Stimulated activated CD8-positive, alpha-beta memory T cell treated with anti-CD3 and anti-CD28 coated beads, Interleukin-7, amount 100 ng/mL, for 24 hours (primary cell): ENCODE measurements at places on chromosomes 16 and 17.

DNA sequence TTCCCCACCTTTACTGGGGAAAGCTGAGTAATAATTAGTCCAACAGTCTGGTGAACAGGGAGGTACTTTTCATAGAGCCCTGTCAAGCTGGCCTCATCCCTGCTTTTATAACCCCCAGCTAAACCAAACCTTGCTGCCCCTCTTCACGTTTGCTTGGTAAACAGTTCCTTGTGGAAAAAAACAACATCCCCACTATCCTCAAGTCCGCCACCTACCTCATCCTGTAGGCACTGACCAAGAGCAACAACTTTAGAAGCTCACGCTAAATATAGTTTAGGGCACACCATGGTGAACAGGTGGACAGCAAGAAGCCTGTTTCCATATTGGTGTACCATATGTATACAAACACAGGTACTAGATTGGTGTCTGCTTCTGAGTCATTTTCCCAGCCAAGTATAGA, 16.5 kb downstream of the NFE2L1 start:
- DNase-seq, result no peak

GRCh38 chr17:78781104-78781892, 775 bp downstream of the CYTH1 start:
- DNase-seq, result no peak

DNA sequence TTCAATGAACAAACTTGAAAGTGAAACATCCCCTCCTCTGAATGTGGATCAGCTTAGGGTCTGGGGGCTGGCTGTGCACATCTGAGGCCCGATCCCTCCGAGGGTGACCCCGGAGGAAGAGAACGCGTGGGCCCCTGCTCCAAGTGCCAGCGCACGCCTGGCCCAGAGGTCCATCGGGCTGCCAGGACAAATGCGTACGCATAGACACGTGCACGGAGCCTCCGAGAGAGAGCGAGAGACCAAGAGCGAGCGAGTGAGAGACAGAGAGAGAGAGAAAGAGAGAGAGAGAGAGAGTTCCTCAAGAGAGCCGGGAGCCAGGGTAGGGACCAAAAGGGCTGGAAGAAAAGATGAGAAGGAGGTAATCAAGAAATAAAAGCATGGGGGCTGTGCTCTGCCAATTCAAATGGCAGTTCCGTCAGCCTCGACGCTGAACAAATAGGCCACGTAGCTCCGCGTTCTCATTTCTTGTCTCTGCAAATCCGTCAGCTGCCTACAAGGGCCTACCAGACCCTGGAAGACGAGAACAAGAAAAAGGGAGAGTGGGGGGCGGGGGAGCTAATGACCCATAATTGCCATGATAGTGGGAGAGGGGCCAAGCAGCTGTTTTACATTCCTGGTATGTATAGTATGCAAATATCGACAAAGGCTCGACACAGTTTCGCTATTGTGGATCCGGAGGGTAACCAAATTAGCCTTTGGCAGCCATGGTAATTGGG, 435.3 kb upstream of the ZFHX3 start:
- no peak for DNase-seq

GRCh38 chr17:28610376-28610775, 3.6 kb downstream of the RSKR start:
- no peak for DNase-seq

GRCh38 chr17:73584987-73585386, 59.3 kb downstream of the SDK2 start:
- no peak for DNase-seq

DNA sequence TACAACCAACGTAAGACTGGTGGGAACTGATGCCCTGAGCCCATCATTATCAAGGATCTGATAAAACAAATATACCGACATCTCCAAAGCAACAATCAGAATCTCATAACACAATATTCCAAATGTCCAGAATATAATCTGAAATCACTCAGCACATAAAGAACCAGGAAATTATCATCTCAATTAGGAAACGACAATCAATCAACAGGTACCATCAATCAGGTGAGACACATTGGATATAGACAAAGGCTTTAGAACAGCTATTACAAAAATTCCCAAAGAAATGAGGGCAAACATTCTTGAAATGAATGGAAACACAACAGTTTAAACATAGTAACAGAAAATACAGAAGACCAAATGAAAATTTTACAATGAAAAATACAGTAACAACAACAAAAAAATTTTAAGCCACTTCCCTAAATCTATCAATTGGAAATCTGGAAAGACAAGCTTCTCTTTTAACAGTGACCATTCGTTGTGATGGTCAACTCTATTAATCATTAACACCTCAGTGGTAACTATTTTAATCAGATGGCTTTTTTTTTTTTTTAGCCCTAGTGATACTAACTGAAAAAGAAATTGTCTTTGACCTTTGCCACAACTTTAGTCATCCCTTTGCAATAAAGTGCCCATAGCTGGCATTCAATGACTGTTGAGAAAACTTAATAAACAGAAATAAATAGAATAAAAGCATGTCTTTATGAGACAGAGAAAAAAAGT, 70.4 kb downstream of the USP32 start:
- DNase-seq, result no peak

DNA sequence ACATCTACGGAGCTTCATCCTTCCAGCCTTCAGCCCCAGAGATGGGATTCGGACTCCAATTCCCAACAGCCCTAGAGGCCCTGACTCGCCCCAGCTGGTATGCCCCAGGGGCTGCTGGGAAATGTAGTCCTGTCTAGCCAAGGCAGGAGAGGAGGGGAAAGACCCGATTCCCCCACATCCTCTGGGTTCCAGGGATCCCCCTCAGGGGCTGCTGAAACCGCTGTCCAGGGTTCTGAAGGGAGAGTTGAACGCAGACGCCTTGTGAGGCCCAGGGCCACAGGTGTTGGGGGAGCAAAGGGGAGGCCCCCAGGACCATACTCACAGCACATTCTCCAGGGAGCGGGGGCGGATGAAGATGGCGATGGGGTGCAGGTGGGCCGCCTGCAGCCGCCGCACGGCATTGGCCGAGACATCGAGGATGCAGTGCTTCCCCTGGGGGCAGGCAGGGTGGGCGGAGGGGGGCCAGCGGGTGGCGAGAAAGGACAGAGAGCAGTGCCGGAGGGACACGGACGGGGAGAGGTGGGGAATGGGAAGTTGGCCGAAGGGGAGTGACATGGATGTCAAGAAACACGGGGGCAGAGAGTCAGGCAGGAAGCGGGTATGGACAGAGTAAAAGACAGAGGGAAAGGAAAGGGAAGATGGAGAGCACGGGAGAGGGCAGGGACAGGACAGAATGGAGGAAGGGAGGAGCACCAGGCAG, 12.6 kb upstream of the ASGR1 start:
- DNase-seq, result no peak

DNA sequence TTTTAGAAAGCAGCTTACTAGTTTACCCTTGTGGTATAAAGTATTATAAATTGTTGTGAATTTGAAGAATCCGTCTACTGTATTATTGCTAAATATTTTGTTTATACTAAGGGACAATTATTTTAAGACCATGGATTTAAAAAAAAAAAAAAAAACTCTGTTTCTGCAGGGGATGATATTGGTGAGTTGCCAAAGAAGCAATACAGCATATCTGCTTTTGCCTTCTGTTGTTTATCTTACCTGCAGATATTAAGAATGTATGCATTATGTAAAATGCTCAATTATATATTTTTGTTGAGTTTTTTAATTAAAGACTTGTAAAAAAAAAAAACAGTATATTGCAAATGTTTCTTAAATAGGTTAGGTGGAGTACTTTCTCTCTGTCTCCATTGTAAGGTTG, 19.4 kb downstream of the WSB1 start:
- no peak for DNase-seq

- no peak for DNase-seq
These were observed 47.8 kb downstream of the OMG start for GRCh38 chr17:31248986-31249834.

- no peak for DNase-seq
These were observed 26.0 kb downstream of the TK2 start for GRCh38 chr16:66523861-66524354.

GRCh38 chr17:76983075-76983775, 115.0 kb downstream of the MGAT5B start:
- no peak for DNase-seq

GRCh38 chr17:44374306-44375195, 10.9 kb upstream of the FAM171A2 start:
- no peak for DNase-seq

GRCh38 chr16:57502048-57502775, 15.9 kb upstream of the DOK4 start:
- no peak for DNase-seq

DNA sequence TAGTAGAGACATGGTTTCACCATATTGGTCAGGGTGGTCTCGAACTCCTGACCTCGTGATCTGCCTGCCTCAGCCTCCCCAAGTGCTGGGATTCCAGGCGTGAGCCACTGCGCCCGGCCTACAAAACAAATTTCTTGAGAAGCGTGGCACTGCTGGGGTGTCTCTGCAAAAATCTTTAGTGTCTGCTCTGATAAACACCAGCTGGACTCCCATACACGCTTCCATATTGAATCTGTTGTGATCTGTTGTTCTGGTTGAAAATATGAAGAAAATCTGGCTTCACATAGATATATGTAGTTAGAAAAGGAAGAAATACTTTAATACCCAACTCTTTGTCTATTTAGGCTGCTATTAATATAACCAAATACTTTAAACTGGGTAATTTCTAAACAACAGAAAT, 33.3 kb downstream of the VPS53 start:
- no peak for DNase-seq

DNA sequence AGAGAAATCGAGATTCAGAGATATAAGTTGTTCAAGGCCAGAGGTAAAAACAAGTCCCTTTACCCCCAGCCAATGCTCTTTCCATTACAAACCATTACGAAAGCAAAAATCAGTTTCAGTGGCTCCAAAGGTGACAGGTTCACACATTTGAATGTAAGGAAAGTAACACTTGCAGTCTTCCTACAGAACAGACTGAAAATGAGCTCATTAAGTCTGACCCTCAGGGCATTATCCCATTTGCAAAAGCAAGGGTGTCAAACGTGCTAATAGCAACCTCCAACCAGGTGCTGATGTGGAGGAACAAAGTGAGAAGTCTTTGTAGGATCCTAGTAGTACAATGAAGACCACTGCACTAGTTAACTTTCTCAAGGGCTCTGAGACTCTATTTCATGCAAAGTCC, 65.2 kb downstream of the XPO6 start:
- DNase-seq, result no peak

DNA sequence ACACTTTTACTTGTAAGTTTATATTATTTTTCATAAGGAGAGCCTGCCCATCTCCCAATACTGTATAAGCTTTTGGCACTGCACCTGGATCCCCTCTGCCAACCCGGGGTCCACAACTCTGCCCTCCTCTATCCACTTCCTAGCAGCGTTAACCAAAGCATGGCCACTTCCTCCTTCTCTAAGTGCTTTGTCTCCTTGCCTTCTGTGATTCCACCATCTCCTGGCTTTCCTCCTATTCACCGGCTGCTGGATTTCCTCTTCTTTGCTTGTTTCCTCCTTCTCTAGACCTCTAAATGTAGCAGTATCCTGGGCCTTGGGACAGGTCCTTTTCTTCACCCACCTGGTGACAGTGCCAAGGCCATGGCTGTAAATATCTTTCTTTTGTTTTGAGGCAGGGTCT, 20.0 kb upstream of the WFIKKN2 start:
- DNase-seq, result no peak

- DNase-seq, result peak; percentile 52
These were observed 847 bp upstream of the PSMC3IP start for GRCh38 chr17:42578282-42578869.

DNA sequence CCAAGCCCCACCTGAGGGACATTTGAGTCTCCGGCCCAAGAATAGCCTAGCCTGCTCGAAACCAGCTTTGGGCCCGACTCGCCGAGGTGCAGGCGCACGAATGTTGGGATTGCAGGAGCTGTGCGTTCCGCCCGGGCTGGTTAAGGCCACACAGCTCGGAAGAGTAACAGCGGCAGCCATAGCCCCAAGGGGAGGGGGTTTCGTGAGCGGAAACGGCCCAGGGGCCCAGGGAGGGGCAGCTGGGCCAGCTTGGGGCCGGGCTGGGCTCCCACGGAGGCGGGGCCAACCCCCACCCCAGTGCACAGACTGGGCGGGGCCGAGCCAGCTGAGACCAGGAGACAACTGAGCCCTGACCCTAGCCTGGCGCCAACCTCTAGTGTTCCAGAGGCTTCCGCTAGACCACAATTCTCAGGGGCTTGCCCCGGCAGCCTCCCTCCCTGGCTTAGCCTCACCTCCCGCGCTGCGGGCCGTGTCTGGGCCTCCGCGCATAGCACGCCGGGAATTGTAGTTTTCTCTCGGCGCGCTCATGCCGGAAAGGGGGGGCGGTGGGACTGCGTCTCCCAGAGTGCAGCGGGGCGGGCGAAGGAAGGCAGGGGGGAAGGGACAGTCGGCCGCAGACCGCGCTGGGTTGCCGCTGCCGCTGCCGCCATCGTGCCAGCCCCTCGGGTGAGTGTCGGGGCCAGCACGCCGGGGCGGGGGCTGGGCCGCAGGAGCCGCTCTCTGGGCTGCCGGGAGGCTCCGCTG, at the start of gene NUTF2:
Gene NUTF2, plus strand, starts transcription at position 614 of the 744 bp plus-strand sequence. CDS start 18,198 bp downstream, outside the sequence.
- peak; percentile 89 for DNase-seq

- DNase-seq, result no peak
These were observed 71.7 kb downstream of the PRKCB start for GRCh38 chr16:23907457-23907902.

GRCh38 chr16:29318037-29318436, 88.5 kb downstream of the NPIPB11 start:
- no peak for DNase-seq

- no peak for DNase-seq
These were observed 9.8 kb upstream of the KIF19 start for GRCh38 chr17:74316220-74316619.

DNA sequence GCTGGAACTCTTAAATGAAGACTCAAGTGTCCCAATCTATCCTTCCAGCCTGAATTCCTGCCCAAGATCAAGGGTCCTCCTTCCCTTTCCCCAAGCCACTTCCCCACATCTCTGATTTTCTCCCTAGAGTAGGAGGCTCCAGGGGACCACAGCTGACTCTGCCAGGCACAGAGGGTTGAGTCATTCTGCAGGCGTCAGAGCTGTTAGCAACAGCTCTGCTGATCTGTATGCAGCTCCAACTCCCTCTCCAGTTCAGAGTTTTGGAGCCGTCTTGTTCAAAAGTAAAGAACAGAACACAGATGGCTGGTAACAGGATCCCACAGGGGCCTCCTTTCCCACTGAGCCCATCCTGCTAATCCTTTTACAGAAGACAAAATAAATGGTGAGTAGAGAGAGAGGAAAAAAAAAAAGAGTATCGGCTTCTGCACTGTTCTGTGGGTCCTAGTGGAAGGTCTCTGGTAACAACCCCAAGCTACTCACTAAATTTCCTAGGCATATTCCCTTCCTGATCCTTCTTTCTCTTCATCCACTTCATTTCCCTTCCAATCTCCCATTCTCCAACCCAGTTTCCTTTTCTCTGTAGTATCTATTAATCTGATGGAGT, 13.4 kb upstream of the TAOK1 start:
- no peak for DNase-seq
